ENCODE measurements at places on chromosomes 3 and 15.

DNA sequence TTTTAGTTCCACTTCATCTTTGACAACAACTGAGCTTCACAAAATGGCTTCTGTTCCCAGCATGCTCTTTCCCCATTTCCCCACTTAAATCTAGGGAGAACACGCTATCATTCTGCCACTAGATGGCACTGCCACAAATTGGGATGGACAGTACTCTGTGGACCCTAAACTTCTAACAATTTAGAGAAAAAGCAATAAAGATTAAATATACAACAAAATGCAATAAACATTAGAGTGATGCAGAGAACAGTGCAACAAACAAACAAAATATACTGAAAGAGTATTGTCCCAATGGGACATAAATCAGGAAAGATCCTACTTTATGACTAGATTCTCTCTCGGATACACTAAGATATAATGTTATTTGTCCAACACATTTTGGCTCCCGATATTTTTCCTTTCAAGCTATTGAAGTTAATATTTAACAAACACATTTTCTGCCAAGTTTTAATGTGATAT, 169.7 kb upstream of the TMCO5A start:
- DNase-seq = no peak

- no peak for DNase-seq
Observed at GRCh38 chr15:100703032-100703578, 100.7 kb downstream of the ASB7 start.

DNA sequence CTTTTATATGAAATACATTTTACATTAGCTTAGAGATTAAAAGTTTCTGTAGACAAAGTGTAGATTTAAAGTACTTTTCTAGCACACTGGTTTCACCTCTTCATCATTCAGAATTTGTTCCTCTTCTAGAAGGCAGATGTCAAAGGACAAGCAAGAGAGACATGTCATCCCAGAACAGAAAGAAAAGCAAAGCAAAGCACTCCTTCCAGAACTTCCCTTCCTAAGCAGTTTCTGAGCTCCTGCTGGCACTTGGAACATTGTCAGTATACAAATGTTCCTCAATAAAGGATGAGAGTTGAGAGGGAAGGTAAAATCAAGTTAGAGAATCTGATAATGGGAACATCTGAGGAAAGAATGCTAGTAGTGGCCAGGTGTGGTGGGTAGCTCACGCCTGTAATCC, 26.2 kb downstream of the TMOD3 start:
- DNase-seq = no peak

DNA sequence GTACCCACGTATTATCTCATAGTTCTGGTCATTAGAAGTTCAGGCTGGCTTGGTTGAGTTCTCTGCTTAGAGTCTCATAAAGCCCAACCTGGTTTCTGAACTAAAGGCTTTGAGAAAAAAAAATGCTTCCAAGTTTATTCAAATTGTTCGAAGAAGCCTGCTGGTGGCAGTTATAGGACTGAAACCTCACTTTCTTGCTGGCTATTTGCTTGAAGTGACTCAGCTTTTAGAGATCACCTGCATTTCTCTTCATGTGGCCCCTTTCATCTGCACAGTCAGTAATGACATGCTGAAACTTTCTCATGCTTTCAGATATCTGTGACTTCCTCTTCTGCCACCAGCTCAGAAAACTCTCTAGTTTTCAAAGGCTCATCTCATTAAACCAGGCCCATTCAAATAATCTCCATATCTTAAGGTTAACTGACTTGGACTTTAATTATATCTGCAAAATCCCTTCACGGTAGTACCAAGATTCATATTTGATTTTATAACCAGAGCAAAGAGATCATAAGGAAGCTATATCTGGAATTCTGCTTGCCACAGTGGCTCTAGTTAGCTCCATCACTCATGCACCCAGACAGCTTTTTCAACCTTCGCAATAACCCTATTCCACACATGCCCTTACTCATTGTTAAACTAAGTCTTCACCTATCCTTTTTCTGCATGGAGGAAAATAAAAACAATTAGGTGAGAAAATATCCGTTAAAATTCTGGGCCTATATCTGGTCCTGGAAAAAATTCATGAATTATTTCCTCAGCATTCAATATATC, 433.8 kb upstream of the CBLB start:
- DNase-seq = no peak

GRCh38 chr3:21140785-21141184, 610.2 kb downstream of the ZNF385D start:
- DNase-seq = no peak

GRCh38 chr3:3618623-3619022, 180.6 kb upstream of the LRRN1 start:
- DNase-seq = no peak

DNA sequence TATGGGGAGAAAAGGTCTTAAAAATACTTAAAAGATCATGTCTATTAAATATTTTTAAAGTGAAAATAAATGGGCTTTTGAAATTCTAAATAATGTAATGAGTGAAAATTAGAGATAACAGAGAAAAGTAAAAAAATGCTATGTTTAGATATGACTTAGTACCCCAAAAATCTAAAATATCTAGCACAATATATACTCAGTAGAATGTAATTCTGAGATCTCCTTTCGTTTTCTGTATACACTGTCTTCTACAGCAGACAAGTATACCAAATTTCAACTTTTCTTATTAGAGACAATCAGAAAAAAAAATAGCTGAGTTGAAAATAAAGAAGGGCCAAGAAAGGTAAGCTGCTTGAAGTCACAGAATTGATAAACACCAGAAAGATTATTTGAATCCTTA, 140.8 kb downstream of the ADAM10 start:
- DNase-seq = no peak

DNA sequence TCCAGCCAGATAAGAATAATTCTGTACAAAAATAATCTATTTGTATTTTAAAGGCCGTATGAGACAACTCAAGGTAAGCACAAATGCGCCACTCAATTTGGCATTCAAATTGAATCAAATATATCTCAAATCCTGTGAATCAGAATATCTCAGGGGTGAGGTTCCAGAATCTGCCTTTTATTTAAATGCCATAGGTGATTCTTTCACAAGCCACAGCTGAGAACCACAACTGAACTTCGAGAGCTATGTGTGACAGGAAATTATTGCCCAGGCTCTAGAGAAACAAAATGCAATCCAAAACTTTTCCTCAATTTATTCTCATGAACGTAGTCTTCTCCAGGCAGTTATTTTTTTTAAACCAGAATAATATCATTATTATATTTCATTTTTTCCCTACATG, 11.9 kb downstream of the ATP8B4 start:
- no peak for DNase-seq

- DNase-seq = no peak
Observed at GRCh38 chr15:77599357-77599756, 33.4 kb downstream of the LINGO1 start.

- no peak for DNase-seq
Observed at GRCh38 chr3:112327371-112327951, 5.5 kb upstream of the CD200 start.

- no peak for DNase-seq
Observed at GRCh38 chr15:101647251-101647650, 4.9 kb downstream of the TM2D3 start.

DNA sequence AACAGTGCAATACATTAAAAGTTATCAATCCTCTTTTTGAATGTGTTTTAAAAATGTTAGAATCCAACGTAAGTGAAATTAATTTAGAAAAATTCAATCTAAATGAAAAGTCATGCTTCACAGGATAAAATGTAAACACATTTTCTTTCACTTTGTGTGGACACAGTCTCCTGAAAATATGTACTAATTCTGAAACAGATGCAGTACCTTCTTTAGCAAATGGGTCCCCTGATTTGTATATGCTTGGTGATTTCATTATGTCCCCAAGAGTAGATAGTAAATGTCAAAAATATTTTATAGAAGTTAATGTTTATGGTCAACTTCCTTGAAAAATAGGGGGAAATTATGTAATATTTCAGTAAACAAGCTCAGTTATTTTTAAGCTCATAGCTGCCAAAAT, 28.9 kb downstream of the FOXP1 start:
- DNase-seq = no peak

- DNase-seq = no peak
Observed at GRCh38 chr3:30269751-30270445, 336.5 kb upstream of the TGFBR2 start.

DNA sequence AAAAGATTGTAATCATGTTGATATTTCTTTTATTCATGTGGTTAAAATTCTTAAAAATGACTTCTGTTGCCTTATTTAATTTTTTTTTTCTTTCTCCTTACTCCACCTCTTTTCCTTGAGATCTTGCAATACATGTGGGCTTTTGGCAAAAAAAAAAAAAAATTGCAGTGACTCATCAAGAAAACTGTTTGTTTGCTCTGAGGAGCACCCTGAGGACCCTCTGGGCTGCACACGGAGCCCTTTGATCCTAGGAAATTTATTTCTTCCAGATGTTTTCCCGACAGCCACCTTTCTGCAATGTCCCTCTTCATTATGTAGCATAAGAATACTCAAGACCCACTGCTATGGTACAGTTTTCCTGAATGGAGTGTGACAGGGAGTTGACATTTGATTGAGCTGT, 371.7 kb downstream of the ZBTB20 start:
- no peak for DNase-seq

GRCh38 chr3:127848131-127849129, 26.1 kb upstream of the MGLL start:
- no peak for DNase-seq

GRCh38 chr3:46642971-46643370, 30.6 kb downstream of the FAM240A start:
- no peak for DNase-seq

DNA sequence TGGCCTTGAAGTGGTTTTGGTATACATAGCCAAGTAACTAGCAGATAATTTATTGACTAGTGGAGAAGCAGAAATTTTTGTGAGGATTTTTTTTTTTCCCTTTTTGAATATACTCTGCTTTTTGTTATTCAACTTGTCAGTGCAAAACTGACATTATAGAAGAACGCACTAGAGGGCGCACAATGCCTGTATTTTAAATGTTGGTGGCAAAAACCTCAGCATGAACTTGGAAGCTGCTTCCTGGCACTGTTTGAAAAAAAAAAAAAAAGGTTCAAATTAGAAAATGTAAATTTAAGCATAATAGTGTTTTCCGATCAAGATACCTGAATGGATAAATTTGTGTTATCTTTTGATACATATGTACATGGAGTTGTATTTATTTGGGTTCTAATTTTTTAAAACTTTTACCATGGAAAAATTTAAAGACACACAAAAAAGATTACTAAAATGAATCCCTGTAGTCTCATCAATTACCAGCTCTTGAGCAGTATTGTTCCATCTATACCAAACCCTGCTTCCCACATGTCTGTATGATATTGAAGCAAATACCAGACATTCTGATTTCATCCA, 56.0 kb downstream of the SLC25A26 start:
- DNase-seq = peak; percentile 36

GRCh38 chr15:83322061-83322460, 37.6 kb upstream of the BNC1 start:
- no peak for DNase-seq

GRCh38 chr3:81778678-81779182, 17.3 kb upstream of the GBE1 start:
- DNase-seq = no peak

GRCh38 chr15:75063338-75063737, 39.9 kb downstream of the PPCDC start:
- DNase-seq = no peak

DNA sequence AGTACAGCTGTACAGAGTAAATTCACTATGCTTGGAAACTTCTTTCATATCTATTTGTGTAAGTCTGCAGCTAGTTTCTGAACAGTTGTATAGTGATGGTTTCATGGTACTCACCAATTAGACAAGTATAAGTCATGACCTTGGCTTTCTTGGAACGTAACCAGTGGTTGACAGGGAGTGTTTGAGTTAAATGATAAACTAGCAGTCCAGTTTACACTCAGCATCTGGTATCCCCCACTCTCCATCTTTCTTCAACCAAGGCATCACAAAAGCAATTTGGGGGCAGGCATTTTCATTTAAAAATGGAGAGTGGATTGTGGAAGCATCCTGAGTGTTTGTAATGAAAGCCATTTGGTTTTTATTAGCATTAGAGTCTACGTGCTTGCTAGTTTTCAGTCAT, 26.0 kb downstream of the MME start:
- DNase-seq = no peak

DNA sequence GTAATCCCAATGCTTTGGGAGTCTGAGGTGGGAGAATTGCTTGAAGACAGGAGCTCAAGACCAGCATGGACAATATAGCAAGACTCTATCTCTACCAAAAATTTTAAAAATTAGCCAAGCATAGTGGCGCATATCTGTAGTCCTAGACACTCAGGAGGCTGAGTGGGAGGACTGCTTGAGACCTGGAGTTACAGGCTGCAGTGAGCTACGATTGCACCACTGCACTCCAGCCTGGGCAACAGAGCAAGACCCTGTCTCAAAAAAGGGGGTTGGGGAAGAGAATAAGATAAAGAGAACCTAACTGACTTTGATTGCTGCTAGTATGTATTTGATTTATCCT, 755 bp downstream of the CD200R1 start:
- no peak for DNase-seq

DNA sequence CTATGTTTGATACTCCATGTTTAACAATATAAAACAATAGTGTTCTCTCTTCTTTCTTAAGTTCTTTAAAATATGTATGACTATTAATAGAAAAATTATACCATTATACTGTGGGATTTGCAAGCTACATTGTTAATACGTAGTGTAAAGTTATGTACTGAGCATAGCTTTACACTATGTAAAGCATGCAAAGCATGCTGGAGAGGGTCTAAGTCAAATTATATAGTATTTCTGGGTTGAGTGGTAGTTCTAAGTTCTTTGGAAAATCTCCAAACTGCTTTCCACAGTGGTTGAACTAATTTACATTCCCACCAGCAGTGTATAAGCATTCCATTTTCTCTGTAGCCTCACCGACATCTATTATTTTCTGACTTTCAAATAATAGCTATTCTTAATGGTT, 253.0 kb downstream of the RAP2B start:
- no peak for DNase-seq

- no peak for DNase-seq
Observed at GRCh38 chr3:36132214-36132613, 248.1 kb upstream of the STAC start.

GRCh38 chr3:97464035-97464434, 300.5 kb upstream of the ARL6 start:
- DNase-seq = no peak

DNA sequence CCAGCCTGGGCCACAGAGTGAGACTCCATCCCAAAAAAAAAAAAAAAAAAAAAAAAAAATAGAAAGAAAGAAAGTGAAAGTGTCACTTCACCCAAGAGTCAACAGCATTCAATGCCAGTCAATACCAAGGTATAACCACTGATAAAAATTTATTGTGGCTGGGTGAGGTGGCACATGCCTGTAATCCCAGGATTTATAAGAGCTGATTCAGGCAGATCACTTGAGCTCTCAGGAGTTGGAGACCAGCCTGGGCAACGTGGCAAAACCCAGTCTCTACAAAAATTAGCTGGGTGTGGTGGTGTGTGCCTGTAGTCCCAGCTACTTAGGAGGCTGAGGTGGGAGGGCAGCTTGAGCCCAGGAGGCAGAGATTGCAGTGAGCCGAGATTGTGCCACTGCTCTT, 46.5 kb upstream of the PIK3CB start:
- DNase-seq = no peak

- DNase-seq = no peak
Observed at GRCh38 chr15:23578521-23579150, 13.2 kb downstream of the MKRN3 start.
